ENCODE measurements at places on chromosomes 7 and 10.

DNA sequence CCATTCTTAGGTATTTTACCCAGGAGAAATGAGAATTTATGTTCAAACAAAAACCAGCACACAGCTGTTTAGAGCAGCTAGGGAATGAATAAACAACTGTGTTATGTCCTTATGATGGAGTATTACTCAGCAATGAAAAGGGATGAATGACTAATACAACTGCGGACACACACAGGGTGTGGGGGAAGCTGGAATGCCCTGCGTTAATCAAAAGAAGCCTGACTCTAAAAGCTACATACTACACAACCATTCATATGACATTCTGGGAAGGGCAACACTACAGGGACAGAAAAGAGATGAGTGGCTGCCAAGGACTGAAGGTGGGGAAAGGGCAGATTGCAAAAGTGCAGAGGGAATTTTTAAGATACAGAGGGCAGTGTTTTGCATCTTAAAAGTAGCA is 64.0 kb downstream of the DLG5 start:
- DNase-seq = no peak

DNA sequence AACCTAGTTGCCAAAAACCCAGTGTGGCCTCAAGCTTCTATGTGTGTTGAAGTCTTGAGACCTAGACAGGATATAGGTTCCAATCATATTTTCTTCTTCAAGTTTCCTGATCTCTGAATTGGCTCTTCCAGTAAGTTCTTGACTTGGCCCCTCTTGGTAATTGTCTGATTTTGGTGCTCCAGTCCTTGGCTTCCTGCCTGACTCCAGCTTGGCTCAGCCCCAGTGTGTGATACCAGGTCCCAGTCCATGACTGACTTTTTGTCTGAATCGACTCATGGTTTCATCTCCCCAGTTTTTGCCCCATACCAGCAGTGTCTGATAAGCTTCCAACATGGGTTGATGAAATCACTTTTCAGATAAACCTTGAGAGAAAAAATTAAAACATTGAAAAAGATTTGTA is 72.3 kb downstream of the FAS start:
- no peak for DNase-seq

DNA sequence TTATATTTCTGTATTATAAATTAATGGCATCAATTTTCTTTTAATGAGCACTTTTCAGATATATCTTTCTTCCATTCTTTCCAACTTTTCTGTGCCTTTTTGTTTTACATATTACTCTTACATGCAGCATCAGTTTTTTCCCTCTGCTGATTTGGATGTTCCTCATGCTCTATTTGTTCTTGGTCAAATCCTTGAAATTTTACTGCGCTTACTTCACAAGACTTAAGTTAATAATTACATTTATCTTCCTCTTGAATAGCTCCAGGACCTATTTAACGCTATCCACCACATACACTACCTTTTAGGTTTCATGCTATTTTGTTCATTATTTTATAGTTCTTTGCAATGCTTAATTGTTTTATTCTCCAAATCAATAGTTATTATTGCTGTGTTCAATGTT is 97.6 kb upstream of the CTTNBP2 start:
- no peak for DNase-seq

DNA sequence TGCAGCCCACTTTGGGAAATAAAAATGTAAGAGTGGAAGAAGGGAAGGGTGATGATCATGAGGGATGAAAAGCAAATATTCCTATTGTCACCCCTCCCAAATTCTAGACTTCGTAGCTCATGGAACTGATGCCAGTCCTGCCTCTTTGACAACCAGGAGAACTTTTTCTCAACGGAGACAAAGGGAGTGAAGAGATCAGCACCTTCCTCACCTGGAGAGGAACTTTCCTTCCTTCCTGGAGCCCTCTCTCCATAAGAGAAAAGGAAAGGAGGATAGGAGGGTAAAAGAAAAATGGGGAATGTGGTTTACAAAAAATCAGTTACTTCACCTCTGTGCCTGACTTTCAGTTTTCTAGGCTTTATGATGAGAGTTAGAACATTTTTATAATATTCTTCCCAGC is 3.4 kb downstream of the TBX20 start:
- DNase-seq = no peak

- DNase-seq = no peak
These were observed 83.5 kb downstream of the SEMA3D start for GRCh38 chr7:85103357-85103756.

DNA sequence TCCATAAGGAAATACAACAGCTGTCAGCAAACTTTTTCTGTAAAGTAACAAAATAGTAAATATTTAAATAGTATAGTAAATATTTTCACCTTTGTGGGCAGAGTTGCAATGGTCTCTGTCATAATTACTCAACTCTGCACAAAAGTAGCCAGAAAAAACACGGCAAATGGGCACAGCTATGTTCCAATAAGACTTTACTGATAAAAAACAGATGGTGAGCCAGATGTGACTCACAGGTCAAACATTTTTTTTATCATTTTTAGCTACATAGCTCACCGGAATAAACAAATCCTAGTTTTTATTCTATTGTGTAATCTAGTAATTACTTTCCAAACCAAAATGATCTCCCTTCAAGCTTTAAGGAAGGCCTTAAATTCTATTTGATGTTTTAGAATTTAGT is 55.3 kb downstream of the NCAPG2 start:
- no peak for DNase-seq

DNA sequence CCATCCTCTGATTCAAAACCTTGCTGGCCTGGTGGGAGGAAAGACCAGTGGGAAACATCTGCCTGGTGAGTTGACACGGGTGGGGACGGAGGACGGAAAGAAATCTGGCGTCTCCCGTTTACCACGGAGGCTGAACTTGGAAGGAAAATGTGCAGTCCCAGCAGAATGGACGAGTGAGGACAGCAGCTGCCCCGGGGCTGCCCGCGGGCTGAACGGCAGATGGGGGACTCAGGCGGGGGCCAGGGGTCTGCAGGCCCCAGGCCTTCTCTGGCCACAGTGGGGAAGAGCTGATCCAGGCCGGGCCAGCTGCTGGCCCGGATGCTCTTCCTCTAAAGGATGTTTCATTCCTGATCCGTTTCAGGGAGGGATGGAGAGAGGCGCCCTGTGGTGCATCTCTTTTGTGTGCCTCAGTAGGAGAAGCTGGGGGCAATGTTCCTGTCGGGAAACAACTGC is 147.5 kb upstream of the CHST15 start:
- DNase-seq = no peak

- no peak for DNase-seq
These were observed 218.7 kb downstream of the ABCA13 start for GRCh38 chr7:48389977-48390376.

- no peak for DNase-seq
These were observed 119.1 kb upstream of the WDR11 start for GRCh38 chr10:120732067-120732466.
